Mucosa of gallbladder (tissue), 1 donor: ENCODE measurements at places on chromosomes 13 and 19. TPM values are rescaled to one million over a fixed set of nuclear protein-coding genes. Genes with fewer than 3 reads are reported as not detected.

DNA sequence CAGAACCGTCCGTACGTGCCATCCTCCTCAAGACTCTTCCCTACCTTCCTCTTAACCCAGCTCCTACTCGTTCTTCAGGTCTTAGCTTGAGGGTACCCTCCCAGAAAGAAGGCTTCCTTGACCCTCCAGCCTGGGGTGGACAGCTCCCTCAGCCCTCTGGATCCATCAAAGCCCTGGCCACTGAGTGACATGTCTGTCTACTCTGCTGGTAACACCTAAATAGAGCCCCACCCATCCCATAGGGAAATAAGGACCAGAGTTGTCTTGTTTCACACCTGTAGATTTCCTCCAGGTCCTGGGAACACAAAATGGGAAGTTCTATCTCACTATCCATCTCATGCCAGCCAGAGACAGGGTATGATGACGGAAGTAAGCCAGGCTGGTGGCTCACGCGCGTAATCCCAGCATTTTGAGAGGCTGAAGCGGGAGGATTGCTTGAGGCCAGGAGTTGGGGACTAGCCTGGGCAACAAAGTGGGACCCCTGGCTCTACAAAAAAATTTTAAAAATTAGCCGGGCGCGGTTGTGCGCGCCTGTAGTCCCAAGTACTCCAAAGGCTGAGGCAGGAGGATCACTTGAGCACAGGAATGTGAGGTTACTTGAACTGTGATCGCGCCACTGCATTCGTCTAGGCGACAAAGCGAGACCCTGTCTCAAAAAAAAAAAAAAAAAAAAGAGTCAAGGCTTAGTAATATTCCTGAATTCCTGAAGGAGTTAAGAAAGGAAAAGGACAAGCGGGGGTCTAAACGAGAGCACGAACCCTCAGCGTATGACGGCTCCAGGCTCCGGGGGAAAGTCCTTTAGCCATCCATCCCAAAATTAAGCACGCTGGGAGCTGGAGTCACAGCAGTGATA lies 566 bp upstream of the CCDC97 start:
- DNase-seq: no peak

GRCh38 chr19:40221858-40222619 lies 3.9 kb upstream of the TTC9B start:
- peak; percentile 86 for DNase-seq

DNA sequence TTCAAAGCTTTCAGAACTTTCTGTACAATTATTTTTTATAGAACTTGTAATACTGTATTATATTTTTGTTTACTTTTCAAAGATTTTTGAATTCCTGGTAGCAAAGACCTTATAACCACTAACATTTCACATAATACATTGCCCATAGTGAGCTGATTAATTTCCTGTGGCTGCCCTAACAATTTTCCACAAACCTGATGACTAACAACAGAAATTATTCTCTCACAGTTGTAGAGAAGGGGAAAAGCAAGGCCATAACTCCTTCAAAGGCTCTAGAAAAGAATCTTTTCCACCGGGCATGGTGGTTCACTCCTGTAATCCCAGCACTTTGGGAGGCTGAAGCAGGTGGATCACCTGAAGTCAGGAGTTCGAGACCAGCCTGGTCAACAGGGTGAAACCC lies 19.1 kb downstream of the KLF12 start:
- no peak for DNase-seq

DNA sequence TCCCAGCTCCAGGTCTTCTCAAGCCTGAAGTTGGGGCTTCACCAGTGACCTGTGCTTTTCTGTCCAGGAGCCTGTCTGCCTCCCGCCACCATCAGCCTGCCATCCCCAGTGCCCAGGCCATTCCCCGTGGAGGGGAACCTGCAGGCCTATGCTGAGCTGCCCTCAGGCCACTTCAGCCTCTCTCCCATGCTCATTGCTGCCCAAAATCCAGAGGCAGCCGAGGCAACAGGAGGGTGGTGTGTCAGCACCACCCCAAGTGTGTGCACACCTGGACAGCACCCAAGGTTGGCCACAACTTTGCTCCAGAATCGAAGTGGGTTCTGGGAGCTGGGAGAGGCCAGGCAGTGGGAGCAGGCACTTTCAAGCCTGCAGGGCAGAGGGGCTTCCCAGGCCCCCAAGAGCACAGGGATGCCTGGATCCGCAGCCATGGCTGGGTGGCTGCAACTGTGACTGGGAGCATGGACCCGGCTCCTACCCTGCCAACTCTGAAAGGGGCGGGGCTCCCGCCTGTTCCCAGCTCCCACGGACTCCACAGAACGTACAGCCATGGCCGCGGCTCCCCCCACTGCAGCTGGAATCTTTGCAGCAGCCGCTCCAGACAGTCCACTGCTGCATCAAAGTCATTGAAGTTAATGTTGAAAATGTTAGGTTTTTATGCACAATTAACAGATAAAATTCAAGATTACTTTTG lies 1747.0 kb downstream of the OLFM4 start:
- DNase-seq: no peak

DNA sequence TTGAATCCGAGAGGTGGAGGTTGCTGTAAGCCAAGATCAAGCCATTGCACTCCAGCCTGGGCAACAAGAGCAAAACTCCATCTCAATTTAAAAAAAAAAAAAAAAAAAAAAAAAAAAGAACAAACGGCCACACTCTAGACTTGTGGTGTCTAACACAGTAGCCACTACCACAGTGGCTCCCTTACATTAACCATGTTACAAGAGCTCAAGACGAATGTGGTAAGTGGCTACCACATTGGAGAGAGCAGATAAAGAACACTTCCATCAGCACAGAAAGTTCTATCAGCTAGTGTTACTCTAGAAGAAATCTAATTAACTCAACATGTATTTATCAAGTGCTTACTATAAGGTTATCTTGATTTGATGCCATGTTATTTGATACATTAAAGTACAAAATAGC lies 11.5 kb downstream of the XPO4 start:
- DNase-seq: no peak

Gene NOTCH3
- total RNA-seq: 32.4 TPM

Gene ZNF460
- total RNA-seq: 63.1 TPM

DNA sequence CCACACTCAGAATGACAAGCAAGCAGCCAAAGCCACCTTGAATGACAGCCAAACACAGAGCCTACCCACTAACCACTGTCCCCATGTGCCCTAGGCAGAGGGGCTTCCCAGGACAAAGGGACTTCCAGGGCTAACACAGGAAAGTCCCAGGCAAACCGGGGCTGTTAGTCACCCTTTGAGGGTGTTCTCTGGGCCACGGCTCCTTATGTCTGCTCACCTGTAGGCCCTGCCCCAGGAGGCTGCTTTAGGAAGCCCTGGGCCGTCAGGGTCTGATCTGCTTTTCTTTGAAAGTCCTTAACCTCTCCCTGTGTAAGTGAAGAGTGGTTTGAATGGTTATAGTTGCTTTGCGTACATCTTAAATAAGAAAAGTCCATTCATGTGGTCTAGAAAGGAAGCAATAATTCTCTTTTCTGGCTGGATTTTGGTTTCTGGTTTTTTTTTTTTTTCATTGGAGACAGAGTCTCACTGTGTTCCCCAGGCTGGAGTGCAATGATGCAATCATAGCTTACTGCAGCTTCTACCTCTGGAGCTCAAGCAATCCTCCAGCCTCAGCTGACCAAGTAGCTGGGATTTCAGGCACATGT lies 161.4 kb downstream of the EFNB2 start:
- DNase-seq: no peak

- DNase-seq: no peak
Observed at GRCh38 chr19:42412227-42412626, 15.0 kb downstream of the LIPE start.

DNA sequence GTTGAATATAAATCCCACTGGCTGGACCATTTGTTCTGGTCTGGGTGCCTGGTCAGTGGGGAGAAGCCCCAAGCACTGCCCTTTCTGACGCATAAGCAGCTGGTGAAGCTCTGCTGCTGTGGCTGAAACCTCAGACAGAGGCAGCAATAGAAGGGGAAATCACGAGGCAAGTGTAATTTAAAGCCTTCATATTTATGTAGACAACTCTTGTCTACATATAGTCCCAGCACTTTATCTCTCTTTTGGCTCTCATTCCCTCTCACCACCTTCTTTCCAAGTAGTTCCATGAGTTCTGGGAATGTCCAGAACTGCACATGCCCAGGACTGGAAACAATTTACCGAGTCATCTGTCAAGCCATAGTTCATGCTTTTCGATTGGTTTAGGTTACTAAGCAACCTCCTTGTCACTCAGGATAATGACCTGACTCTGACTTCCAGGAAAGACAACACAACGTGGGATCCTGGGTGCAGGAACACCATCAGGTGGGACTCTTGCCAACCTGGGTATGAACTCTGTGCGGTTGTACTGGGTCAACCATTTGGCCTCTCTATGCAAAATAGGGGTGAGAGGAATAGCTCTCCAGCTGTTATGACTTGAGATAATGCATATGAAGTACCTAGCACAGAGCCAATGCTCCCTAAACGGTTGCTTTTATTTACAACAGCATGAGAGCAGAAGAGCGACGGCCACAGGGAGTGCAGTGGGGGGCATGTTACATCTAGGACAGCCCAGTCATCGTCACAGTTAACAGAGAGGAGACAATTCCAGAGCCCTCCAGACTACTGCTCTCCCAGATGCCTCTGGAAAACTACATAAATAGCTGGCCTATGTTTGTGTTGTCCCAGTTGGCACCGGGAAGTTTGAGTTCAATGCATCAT lies 321.9 kb downstream of the FOXO1 start:
- DNase-seq: no peak

Gene GDF15
- total RNA-seq: 76.0 TPM

DNA sequence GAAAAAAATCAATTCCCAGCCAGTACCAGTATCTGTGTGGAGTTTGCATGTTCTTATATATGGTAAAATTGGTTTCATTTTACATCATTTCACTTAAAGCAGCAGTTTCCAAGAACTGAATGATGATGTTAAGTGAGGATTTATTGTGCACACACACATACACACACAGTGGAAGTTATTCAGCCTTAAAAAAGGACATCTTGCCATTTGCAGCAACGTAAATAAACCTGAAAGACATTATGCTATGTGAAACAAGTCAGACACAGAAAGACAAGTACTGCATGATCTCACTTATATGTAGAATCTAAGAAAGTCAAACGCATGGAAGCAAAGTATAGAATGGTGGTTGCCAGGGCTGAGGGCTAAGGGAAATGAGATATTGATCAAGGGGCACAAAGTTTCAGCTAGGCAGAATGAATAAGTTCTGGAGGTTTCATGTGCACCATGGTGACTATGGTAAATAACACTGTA lies 5.3 kb downstream of the SIGLECL1 start:
- DNase-seq: no peak

GRCh38 chr13:44879452-44880058 lies 109.7 kb downstream of the NUFIP1 start:
- no peak for DNase-seq

Gene CADM4
- total RNA-seq: 20.6 TPM

GRCh38 chr13:85806553-85807175 lies 7.4 kb upstream of the SLITRK6 start:
- no peak for DNase-seq

DNA sequence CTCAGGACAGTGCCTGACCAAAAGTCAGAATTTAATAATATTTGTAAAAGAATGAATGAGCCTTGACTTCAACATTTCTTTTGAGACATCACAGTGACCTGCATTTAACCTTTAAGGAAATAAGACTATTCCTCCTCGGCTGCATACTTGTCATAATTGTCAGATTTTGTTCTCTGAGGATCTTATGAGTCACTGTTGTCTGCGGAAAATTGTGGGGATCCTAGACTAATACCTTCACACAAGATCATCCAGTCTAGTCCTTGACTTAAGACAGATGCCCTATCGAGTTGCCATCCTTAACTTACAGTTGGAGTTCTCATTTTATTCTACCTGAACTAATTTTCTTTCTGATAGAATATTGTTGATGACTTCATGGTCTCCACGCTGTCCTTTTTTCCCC lies 198.4 kb downstream of the DLEU7 start:
- DNase-seq: no peak

Gene PSPN
- total RNA-seq: 4.5 TPM

DNA sequence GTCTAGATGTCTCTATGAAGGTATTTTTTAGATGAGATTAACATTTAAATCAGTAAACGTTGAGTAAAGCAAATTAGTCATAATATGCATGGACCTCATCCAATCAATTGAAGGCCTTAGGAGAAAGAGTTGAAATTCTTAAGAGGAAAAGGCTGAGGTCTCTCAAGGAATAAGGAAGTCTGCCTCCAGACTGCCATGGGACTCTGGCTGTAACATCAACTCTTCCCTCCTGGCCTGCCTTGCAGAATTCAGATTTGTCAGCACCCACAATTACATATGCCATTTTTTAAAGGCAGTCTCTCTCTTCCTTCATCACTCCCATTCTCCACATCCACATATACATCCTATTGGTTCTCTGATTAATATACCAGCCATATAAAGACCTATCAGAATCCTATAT lies 28.8 kb upstream of the INTS6 start:
- DNase-seq: no peak

- DNase-seq: no peak
Observed at GRCh38 chr13:98504029-98504351, 72.9 kb downstream of the STK24 start.

DNA sequence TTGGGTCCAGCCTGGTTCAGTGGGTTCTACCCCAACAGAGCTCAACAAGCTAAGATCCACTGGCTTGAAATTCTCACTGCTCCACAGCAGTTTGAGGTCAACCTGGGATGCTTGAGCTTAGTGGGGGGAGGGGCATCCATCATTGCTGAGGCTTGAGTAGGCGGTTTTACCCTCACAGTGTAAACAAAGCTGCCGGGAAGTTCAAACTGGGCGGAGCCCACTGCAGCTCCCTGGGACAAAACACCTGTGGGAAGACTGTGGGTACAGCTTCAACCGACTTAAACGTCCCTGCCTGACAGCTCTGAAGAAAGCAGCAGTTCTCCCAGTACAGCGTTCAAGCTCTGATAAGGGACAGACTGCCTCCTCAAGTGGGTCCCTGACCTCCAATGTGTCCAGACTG lies 1161.9 kb downstream of the UQCRFS1 start:
- no peak for DNase-seq

Gene ZNF473
- 8.3 TPM for total RNA-seq

DNA sequence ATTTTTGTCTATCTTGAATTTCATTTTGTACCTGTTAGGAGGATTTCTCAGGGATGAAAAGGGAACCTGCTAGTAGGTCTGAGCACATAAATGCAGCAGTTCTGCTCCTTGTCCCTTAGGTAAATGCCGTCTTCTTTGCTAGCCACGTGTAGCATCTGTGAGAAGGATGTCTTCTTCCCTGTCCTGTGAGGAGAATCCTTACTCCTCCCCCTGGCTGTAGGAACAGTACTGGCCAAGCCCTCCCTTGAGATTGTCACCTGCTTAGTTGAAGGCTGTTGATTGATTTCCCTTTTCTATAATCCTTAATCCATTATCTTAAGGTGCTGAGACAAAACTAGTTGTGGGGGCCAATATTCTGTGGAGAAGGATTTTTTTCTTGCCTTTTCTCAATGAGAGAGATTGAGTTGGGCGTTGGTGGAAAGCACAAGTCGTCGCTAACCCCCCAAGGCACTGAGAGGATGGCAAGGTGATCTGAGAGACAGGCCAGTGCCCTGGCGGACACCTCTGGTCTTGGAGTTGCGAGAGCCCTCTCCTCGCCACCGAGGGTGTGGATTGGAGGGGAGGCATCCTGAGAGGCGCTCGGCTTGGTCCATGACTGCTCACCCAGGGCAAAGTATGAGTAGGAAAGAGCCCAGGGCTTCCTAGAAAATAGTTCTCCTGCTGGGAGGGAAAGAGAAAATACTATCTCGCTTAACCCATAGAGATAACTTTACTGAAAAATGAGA lies 216.7 kb downstream of the ATP8A2 start:
- no peak for DNase-seq

- DNase-seq: peak; percentile 63
Observed at GRCh38 chr19:33819880-33820781, 23.5 kb downstream of the KCTD15 start.

GRCh38 chr13:98173431-98174152 lies 3.5 kb downstream of the RNF113B start:
- DNase-seq: no peak
